GM23338 (cell line): ENCODE measurements at places on chromosomes 5 and 9. TPM values are rescaled to one million over a fixed set of nuclear protein-coding genes. Genes with fewer than 3 reads are reported as not detected.

The GPSM1 gene
- total RNA-seq: 21.3 and 23.2 TPM in 2 replicates

DNA sequence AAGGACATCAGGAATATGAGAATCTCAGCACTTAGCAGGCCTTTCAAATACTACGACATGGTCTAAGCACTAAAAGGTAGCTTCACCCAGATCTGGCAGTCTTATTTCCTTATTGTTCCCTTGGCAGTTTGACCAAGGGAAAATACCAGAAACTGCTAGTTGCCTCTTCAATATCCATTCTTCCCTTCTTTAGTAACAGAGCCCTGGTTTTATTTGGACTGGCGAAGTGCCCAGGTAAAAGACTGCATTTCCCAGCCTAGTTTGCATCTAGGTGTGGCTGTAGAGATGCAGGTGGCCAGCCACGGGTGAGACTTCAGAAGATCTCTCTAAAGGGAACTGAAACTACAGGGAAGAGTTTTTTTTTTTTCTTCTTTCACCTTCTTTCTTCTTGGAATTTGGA is 21.6 kb downstream of the DMRT2 start:
- no peak for DNase-seq
- H3K27ac ChIP-seq: no peak overlapping the region

DNA sequence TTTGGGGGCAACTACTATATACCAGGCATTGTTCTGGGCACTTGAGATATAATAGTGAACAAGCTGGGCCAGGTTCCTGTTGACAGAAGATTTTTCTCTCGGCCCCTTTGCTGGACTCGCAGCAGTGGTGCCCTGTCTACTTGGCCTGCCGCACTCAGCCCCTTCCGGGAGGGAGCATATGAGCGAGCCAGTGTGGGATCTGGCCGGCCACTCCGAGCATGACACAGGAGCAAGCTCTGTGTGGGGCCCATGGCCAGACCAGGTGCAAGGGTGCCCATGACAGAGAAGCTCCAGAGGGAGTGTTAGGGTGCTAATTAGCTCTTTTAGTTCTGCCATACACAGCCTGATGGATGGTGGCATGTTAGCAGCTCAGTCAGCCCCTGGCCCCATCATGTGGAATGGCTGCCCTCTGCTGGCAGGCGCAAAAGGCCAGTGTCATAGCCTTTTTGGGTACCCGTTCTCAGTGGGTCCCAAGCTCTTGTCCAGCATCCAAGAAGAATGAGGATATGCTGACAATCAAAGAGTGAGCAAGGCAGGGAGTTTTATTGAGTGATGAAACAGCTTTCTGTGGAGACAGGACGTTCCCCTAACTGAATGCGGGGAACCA is 9.3 kb upstream of the KIF4B start:
- H3K4me1 ChIP-seq: no peaks in the 10 kb centered on the region
- no peaks in the 10 kb centered on the region for H3K36me3 ChIP-seq
- no peak overlapping the region for H3K4me3 ChIP-seq
- no peaks in the 10 kb centered on the region for H3K27me3 ChIP-seq
- no peak overlapping the region for H3K27ac ChIP-seq
- DNase-seq: peak; percentile 57

DNA sequence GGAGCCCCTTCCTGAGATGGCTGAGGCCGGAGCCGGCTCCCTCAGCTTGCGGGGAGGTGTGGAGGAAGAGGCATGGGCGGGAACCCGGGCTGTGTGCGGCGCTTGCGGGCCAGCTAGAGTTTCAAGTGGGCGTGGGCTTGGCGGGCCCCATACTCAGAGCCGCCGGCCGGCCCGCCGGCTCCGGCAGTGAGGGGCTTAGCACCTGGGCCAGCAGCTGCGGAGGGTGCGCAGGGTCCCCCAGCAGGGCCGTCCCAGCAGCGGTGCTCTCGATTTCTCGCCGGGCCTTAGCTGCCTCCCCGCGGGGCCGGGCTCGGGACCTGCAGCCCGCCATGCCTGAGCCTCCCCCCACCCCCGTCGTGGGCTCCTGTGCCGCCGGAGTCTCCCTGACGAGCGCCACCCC is 67.9 kb upstream of the SLC28A3 start:
- no peaks in the 10 kb centered on the region for H3K27me3 ChIP-seq
- H3K4me3 ChIP-seq: no peak overlapping the region
- no peak for DNase-seq
- H3K36me3 ChIP-seq: no peaks in the 10 kb centered on the region; the same call in 1 of the 2 replicates
- H3K4me1 ChIP-seq: no peaks in the 10 kb centered on the region
- no peak overlapping the region for H3K27ac ChIP-seq

DNA sequence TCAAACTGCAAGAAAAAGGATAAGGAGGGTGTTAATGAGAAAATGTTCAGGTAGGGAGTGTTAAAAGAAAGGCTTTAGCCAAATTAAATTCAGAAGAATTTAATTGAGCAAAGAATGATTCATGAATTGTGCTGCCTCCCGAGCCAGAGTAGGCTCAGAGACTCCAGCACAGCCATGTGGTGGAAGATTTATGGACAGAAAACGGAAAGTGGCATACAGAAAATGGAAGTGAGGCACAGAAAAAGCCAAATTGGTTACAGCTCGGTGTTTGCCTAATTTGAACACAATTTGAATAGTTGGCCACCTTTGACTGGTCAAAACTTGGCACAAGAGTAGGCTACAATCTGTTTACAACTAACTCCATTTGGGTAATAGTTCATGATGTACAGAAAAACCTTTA is 9.6 kb upstream of the SLC30A5 start:
- no peaks in the 10 kb centered on the region for H3K27me3 ChIP-seq
- H3K4me1 ChIP-seq: no peaks in the 10 kb centered on the region
- no peak for DNase-seq
- no peaks in the 10 kb centered on the region for H3K36me3 ChIP-seq
- H3K27ac ChIP-seq: no peak overlapping the region
